ENCODE measurements at places on chromosomes 3 and 15.

- DNase-seq: no peak
Observed at GRCh38 chr3:90080988-90081387, 973.6 kb downstream of the EPHA3 start.

- no peak for DNase-seq
Observed at GRCh38 chr3:84806958-84807357, 151.8 kb upstream of the CADM2 start.

- DNase-seq: no peak
Observed at GRCh38 chr3:181006541-181006940, 17.0 kb upstream of the DNAJC19 start.

- no peak for DNase-seq
Observed at GRCh38 chr3:47870702-47871260, 67.8 kb downstream of the DHX30 start.

- no peak for DNase-seq
Observed at GRCh38 chr15:60005352-60006202, 1.5 kb downstream of the FOXB1 start.

DNA sequence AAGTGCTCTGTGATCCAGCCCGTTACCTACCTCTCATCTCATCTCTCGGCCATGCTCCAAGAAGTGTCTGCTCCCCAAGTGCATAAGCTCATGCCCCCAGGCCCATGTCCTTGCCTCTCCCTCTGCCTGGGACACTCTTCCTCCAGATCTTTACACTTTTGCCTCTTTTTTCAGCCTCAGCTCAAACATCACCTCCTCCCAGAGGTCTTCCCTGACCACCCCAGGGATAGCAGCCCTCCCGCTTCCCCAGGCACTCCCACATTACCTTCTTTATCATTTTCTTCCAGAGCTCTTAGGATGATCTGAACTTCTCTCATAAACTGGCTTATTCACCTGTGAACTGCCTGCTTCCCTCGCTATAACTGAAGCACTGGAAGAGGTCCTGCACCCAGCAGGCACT is 2.7 kb upstream of the FURIN start:
- DNase-seq: no peak

- no peak for DNase-seq
Observed at GRCh38 chr3:47515864-47516319, 2.4 kb upstream of the ELP6 start.

GRCh38 chr3:41304593-41304992 is 105.3 kb downstream of the CTNNB1 start:
- no peak for DNase-seq

DNA sequence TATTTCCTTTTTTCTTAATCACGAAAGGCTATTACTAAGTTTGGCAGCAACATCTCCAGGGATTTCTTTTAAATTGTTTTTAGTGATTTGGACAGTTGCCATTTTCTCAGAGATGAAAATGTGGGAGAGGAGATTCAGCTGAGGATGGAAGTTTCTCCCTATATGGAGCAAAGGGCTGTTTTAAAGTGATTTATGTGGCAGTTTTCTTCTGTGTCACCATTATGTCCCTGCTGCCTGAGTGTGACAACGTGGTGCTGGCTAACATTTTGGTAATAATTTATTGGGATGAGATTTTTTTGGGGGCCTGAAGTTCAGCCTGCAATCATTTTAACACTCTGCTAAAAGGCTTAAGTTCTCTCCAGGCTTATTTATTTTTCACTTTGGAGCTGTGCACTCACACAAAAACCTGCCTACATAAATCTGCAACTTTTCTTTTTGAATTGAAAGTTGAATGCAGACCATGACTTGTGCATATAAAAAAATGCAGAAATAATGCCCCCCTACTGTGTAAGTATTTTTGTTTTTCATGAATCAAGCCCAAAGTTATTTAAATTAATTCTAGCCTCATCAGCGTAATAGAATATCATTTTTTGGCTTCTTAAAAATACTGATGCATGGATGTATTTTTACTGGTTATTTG is 210.9 kb downstream of the ZIC1 start:
- no peak for DNase-seq

- no peak for DNase-seq
Observed at GRCh38 chr3:119794971-119795612, 13.2 kb downstream of the NR1I2 start.

- no peak for DNase-seq
Observed at GRCh38 chr15:85443593-85444087, 63.2 kb downstream of the AKAP13 start.

GRCh38 chr3:36540888-36541518 is 160.7 kb downstream of the STAC start:
- no peak for DNase-seq

- DNase-seq: no peak
Observed at GRCh38 chr3:133390715-133391114, 9.1 kb upstream of the BFSP2 start.

DNA sequence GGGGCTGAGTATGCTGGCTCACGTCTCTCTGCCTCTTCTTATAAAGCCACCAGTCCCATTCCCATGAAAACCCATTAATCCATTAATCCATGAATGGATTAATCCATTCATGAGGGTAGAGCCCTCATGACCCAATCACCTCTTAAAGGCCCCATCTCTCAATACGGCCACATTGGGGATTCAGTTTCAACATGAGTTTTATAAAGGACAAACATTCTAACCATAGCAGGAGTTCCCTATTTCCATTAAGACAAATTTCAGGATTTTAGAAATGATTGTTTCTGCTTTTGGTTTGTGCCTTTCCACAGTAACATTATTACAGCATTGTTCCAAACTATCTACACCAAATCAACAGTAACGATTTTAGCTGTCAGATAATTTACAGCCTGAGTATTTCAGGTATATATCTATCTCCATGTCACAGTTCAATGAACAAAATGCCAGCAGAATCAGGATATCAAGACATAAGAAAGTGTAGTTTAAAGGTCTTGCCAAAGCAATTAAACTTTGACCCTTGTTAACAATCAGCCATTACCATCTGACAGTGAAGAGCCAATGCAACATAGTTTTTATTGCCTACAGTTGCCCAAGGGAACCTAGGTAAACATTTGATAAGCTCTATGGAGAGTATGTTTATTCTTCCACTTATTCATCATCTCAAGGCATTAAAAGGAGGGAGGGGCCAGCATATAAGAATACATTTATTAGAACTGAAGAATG is 3.8 kb downstream of the TSPAN3 start:
- DNase-seq: no peak

GRCh38 chr3:97971679-97972567 is at the start of gene RIOX2:
Gene RIOX2 (minus strand): TSS chr3:97972431. CDS start chr3:97967593, 4,838 bp downstream.
- DNase-seq: peak; percentile 78

GRCh38 chr3:139629033-139629432 is 48.7 kb downstream of the NMNAT3 start:
- DNase-seq: no peak

DNA sequence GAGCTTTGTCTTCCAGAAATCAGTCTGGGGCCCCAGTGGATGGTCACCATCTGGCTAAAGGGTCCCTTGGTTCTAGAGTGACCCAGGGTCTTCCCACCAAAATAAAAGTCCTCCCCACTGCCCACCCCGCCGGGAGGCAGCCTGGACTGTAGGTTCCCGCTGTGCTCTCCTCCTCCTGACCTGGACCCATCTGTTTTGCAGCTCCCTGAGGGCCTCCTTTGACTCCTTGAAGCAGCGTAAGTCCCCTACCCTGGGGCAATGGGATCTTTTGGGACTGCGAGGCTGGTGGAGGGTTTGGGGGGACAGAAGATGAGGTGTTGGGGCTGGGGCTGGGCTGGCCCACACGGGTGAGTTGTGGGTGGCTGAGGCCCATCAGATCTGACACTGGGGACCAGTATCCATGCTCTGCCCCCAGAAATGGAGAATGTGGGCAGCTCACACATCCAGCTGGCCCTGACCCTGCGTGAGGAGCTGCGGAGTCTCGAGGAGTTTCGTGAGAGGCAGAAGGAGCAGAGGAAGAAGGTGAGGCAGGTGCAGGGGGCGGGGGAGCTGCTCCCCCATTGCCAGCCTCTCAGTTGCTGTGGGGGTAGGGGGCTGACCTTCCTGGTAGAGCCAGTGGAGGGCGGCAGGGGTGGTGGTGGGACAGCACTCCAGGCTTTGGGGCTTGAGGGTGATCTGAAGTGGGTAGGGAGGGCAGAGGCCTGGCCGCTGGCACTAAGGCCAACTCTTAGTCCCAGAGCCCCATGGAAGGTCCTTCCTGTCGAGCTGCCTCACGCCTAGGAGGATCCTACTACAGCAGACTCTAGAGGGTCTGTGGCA is 30.4 kb downstream of the PSTPIP1 start:
- no peak for DNase-seq

- DNase-seq: no peak
Observed at GRCh38 chr3:71495708-71496472, 87.6 kb downstream of the FOXP1 start.

DNA sequence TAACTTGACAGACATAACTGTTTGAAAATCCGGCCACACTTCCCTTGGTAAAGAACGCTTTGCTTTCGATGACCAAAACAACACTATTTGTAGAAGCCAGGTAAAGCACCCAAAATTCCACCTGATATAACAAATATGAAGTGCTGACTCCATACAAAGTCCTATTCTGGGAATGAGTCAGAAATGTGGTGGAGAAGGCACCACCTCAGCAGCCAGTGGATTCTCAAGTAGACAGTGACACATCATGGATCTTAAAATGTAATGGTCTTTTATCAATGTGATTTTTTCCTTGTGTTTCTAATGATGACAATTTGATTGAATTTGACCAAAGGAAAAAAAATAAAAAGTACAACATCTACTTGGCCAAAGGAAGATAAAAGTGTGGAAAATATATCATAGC is 135.0 kb upstream of the WNT5A start:
- no peak for DNase-seq

- no peak for DNase-seq
Observed at GRCh38 chr15:101499863-101500713, 10.6 kb upstream of the PCSK6 start.

- no peak for DNase-seq
Observed at GRCh38 chr15:67701669-67702068, 123.6 kb upstream of the SKOR1 start.

- no peak for DNase-seq
Observed at GRCh38 chr15:39530480-39531342, 50.2 kb upstream of the THBS1 start.

DNA sequence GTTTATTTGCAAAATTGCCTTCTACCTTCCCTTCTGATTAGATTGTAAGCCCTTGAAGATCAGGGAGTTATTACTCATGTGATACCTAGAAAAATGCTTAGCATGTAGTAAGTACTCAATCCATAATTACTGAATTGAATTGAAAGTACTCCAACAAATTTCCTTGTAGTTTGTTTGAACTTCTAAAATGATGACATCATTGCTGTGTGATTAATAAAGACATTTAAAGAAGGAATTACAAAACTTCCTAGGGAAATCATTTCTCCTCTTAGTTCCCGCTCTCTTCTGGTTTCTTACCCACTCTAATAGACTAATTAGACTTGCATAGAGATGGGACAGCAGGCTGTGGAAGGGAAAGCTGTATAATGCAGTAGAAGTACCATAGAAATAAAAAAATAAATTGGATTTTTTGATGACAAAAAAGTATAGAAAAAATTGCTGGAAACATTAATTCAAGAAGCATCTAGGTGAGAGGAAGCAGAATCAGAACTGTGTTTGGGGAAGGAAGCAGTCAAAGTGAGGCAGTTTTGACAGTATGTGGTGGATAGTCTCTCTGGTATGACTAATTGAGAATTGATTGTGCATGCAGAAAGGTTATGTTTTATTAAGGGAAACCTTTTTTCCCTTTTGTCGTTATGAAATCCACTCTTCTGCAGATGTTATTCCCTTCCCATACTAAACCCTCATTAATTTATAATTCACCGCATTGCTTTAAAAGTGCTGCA is 93.0 kb downstream of the ALCAM start:
- no peak for DNase-seq

GRCh38 chr3:179072100-179072438 is 460 bp upstream of the ZMAT3 start:
- DNase-seq: peak; percentile 53

- no peak for DNase-seq
Observed at GRCh38 chr3:42507252-42507651, 4.8 kb downstream of the VIPR1 start.

GRCh38 chr3:128895843-128896697 is 16.6 kb downstream of the ACAD9 start:
- DNase-seq: no peak

GRCh38 chr15:67370206-67370954 is 115.8 kb downstream of the IQCH start:
- DNase-seq: no peak

- no peak for DNase-seq
Observed at GRCh38 chr15:68130851-68131250, 74.3 kb downstream of the CALML4 start.

GRCh38 chr15:62940755-62941361 is 101.7 kb upstream of the TPM1 start:
- DNase-seq: no peak

GRCh38 chr3:59234884-59235633 is 185.2 kb upstream of the CFAP20DC start:
- no peak for DNase-seq

DNA sequence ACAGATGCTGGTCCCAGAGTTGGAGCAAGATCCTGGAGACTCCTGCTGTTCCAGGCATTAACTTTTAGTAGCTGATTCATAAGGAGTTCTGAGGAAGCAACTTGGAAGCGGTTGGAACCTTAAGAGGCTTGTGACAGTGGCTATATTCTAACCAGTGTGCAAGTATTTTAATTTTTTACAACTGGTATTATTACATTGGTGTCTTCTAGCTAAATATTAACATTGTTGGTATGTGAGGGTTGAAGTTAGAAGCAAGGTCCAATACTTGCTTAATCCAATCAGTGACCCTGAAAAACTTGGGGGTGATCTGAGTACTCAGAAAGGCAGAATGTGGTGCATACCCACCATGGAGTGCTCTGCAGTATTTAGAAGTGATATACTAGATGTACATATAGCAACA is 1.5 kb upstream of the OR4F15 start:
- DNase-seq: no peak

- no peak for DNase-seq
Observed at GRCh38 chr3:46845397-46845859, 17.8 kb downstream of the MYL3 start.

GRCh38 chr3:134685929-134686802 is 35.3 kb upstream of the KY start:
- no peak for DNase-seq
